ENCODE measurements at places on chromosomes 7 and 10. TPM values are rescaled to one million over a fixed set of nuclear protein-coding genes. Genes with fewer than 3 reads are reported as not detected.

The NPC1L1 gene
- not detected for total RNA-seq

The TMEM213 gene
- not detected for total RNA-seq

The DRGX gene
- not detected for total RNA-seq

The SLC18A3 gene
- not detected for total RNA-seq

The FGFR2 gene
- 0.18 TPM for total RNA-seq

The VSTM4 gene
- 0.19 TPM for total RNA-seq

The IQUB gene
- 0.08 TPM for total RNA-seq
